Activated naive CD8-positive, alpha-beta T cell treated with anti-CD3 and anti-CD28 coated beads, Interleukin-2, amount 10 ng/mL, durations not matched to agents 7 days and 5 days (primary cell): ENCODE measurements at places on chromosomes 5 and 9. TPM values are rescaled to one million over a fixed set of nuclear protein-coding genes. Genes with fewer than 3 reads are reported as not detected.

CD74 gene
- total RNA-seq, result 341 TPM

DNA sequence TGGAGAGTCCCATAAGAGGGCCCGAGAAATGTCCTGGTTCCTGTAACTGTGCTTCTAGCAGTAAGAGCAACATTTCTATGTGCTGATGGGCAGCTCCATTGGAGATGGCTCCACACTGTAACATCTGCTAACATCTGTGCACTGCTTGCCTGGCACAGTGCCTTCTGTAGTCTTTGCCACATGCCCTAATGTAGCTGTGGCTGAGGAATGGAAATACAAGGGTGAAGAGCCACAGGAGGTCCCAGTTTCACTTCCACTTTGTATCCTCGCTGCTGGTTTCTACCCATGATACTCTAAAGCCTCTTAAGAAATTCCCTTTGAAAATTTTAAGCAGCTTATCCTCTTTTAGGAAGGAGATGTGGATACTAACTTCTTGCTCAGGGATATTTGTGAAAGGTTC lies 97.4 kb downstream of the HOMER1 start:
- H3K27ac ChIP-seq, result no peak overlapping the region
- peak overlapping the region; percentile 47 for H3K4me3 ChIP-seq
- peaks cover 5% of the 10 kb centered on the region for H3K4me1 ChIP-seq
- DNase-seq, result no peak
- no peaks in the 10 kb centered on the region for H3K27me3 ChIP-seq

GRCh38 chr9:3028535-3028934 lies 184.6 kb upstream of the PUM3 start:
- no peaks in the 10 kb centered on the region for H3K36me3 ChIP-seq
- H3K27me3 ChIP-seq, result peaks cover 3% of the 10 kb centered on the region
- H3K4me3 ChIP-seq, result no peak overlapping the region
- no peaks in the 10 kb centered on the region for H3K4me1 ChIP-seq
- H3K27ac ChIP-seq, result no peak overlapping the region

IL5 gene
- total RNA-seq, result not detected

- peaks cover 2% of the 10 kb centered on the region for H3K36me3 ChIP-seq
- H3K27me3 ChIP-seq, result no peaks in the 10 kb centered on the region
- no peak for DNase-seq
- no peak overlapping the region for H3K27ac ChIP-seq
- no peak overlapping the region for H3K4me3 ChIP-seq
Observed at GRCh38 chr9:98218562-98219363, 26.3 kb upstream of the CORO2A start.

SPINK4 gene
- not detected for total RNA-seq
